ENCODE measurements at places on chromosomes 6 and 20. TPM values are rescaled to one million over a fixed set of nuclear protein-coding genes. Genes with fewer than 3 reads are reported as not detected.

The GNAS-AS1 gene
- not detected for total RNA-seq

The LST1 gene
- 0.37 TPM for total RNA-seq

The EPPIN gene
- not detected for total RNA-seq

GRCh38 chr20:53873230-53873604 lies 197.2 kb downstream of the BCAS1 start:
- DNase-seq, result no peak

- DNase-seq, result no peak
Observed at GRCh38 chr20:59648466-59649070, 44.2 kb downstream of the PHACTR3 start.

- DNase-seq, result no peak
Observed at GRCh38 chr20:59159493-59160376, 3.9 kb upstream of the ZNF831 start.

DNA sequence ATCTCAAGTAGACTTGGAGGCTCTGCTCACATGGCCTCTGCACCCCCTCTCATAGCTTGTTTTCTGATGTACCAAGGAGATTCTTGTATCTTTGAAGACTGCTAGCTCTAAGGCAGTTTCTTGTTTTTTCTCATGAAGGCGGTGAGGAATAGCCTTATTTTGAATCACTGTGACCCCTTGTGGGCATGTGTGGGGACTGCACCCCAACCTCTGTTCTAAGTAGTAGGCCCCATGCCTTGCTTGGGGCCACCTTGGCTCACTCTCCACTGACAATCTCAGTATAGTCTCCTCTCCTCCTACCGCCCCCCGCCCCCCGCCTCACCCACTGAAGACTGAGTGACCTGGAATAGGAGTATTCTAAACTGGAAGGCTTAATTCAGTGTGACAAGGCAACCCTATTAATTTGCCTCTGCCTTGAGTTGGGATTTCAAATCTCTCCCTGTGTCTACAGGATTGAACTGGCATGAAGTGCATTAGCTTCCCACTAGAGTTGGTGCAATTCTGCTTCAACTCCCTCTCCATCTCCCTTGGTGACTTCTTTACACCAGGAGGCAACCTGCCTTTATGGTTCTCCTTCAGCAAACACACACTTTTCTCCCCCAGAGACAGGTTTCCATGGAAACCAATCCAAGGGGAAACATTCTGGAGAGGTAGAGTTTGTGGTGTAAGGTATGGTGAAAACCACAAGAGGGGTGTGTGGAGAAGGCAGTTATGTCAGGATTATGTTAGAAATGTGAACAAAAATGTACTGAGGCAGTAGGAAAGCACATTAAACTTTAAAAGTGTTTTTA lies 75.4 kb upstream of the ECI2 start:
- DNase-seq, result peak; percentile 79

GRCh38 chr20:37773291-37773826 lies 79.5 kb downstream of the CTNNBL1 start:
- DNase-seq, result no peak

DNA sequence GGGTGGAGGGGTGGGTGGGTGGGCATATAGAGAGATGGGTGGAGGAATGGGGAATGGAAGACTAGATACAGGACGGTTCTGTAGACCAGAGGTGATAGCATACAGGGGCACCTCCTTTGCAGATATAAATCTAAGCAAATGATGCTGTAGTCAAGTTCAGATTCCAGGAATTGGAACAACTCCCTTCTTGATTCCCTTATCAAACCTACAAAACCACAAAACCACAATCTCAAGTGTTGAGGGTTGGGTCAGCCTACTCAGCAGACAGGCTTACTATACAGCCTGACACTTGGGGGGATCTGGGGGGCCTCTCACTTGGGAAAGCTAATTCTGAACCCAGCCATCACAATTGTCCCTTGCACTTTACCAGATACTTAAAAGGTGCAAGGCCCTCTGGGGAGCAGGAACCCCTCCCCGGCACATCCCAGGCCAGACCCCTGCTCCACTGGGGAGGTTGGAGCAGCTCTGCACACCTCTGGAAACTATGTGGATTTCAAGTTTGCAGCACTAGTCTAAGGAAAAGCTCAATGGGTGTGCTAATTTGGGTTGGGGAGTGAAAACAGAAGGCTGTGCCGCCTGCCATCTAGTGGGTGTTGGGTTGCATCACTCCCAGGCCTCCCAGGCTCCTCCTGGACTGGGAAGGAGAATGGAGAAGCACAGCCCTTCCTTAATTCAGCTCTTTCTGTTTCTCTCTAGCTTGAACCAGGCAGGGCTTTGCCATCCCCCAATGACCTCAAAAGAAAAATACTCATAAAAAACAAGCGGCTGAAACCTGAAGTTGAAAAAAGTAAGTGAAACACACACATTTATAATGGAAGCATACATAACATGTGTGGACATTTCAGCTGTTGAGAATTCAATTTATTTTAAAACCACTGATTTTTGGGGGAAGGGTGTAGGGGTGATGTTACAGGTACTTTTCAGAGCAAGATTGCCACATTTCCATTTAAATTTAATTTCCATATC lies 121.2 kb upstream of the LAMP5 start:
- DNase-seq, result peak; percentile 54

- DNase-seq, result no peak
Observed at GRCh38 chr6:144460327-144461095, 175.4 kb downstream of the UTRN start.

Measured in dermis blood vessel endothelial cell (primary cell).